Bone marrow (tissue), 2 donors: ENCODE measurements at places on chromosomes 2 and 18.

GRCh38 chr2:10817413-10817812 is 4.8 kb upstream of the PDIA6 start:
- DNase-seq = no peak

GRCh38 chr2:120231974-120232635 is 8.9 kb upstream of the TMEM185B start:
- peak; percentile 82 for DNase-seq

DNA sequence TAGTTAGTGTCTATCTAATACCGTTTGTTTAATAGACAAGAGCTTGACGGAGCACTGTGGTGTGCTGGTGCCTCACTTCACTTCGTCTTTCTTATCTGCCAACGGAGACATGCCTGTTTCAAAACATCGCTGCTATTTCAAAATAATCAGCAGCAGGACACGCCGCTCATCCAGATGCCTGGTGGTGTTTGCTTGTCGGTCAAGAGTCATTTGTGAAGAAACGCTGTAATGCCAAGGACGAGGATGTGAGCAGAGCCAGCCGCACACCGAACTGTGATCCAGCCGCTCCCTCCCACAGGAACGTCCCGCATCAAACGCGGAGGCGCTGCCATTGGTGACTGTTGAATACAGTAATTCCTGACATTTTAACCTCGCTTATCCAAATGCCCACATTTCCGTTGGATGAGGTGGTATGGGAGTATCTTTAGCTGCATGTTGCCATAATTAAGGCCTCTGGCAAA is 432.4 kb downstream of the FBXO15 start:
- no peak for DNase-seq

GRCh38 chr2:119106301-119106897 is 52.2 kb downstream of the C1QL2 start:
- DNase-seq = no peak

- no peak for DNase-seq
Observed at GRCh38 chr18:45833846-45834245, 8.4 kb downstream of the SIGLEC15 start.

DNA sequence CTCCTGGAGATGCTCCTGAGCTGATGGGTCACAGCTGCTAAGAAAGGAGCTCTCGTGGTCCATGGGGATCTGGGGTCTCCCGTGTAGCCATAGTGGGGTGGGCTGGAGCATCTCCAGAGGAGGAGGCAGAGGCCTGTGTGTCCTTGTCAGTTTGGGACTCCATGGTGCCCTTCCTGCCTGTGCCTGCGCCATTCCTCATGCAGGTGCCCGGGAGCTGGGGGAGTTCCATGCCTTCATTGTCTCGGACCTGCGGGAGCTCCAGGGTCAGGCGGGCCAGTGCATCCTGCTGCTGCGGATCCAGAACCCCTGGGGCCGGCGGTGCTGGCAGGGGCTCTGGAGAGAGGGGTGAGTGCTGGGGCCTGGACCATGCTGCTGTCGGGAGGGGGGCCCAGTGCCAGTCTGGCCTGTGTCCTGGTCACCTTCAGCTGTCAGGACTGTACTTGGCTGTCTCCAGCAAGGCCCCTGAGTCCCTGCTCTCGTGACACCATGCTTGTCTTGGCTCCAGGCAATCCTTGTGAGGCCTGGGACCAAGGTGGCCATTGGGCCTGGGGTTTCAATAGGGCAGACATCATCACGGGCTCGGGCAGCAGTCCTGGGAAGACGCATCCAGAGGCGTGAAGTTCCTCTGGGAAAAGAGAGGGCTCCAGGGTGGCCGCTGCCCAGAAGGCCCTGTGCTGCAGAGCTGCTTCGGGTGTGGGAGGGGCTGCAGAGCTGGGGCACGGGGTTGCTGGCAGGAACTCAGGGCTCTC is 7.3 kb downstream of the CAPN10 start:
- no peak for DNase-seq

GRCh38 chr2:151119374-151119773 is 142.3 kb downstream of the RBM43 start:
- DNase-seq = no peak

DNA sequence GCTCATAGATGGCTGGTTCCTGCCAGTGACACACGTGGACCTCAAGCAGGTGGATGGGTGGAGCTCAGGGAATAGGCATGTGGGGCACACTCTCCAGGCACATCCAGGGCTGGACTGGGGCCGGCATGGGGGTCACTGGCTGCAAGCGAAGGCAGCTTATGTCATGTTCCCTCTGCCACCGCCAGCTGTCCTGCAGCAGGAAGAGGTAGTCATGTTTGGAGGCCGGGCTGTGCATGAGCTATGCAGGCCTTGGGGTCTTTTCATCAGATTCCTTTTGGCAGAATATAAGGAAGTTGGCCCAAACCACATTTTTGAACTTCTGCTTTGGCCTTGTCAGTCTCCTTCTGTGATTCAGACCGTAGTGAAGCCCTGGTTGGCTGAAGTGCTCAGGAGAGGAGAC is 61.5 kb downstream of the AGAP1 start:
- peak; percentile 36 for DNase-seq
